ENCODE measurements at places on chromosomes 1 and 21.

DNA sequence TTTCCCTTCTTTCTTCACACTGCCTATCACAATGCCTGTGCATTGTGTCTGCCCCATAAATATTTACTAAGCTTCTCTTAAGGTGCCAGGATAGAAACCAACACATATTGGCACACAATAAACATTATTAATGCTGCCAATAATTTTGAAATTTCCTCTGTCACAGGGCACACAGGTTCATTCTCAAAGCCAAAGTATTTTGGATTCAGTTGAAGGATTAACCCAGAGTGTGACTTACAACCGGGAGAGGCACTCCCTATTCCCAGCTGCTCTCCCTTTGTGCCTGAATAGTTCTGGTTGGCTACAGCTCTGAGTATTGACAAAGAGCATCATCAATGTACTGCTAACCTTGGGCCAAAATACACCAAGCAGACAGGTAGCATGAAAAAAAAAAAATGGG, 46.6 kb upstream of the ATP1A1 start:
- no peak for DNase-seq

GRCh38 chr1:12057382-12057781, 5.7 kb upstream of the TNFRSF8 start:
- DNase-seq = no peak

DNA sequence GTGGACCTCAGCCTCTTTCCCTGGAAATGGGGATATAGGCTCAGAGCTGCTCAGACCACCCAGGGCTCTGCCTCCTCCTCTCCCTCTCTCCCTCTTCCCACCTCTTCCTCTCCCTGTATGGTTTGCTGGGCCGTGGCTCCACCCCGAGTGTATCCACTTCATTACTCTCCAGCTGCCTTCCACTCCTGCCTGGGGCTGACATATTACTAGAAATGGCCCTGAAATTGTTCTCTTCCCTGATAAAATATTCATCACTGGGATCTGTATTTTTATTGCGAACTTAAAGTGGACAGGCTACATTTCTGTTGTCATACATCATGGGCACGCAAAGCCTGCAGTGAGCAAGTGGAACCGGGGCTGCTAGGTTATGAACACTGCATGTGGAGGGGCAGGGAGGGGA, 225.0 kb downstream of the HHAT start:
- DNase-seq = no peak

- DNase-seq = no peak
These were observed 12.1 kb downstream of the DISC1 start for GRCh38 chr1:231638647-231639046.

- DNase-seq = no peak
These were observed 56.1 kb upstream of the TLR5 start for GRCh38 chr1:223199094-223199647.

- no peak for DNase-seq
These were observed 10.5 kb upstream of the TARS2 start for GRCh38 chr1:150476754-150477153.

GRCh38 chr1:42779725-42780124, 5.1 kb upstream of the TMEM269 start:
- no peak for DNase-seq

- no peak for DNase-seq
These were observed 27.5 kb upstream of the GPR88 start for GRCh38 chr1:100510451-100510850.

GRCh38 chr1:234584926-234585325, 25.1 kb downstream of the IRF2BP2 start:
- no peak for DNase-seq

DNA sequence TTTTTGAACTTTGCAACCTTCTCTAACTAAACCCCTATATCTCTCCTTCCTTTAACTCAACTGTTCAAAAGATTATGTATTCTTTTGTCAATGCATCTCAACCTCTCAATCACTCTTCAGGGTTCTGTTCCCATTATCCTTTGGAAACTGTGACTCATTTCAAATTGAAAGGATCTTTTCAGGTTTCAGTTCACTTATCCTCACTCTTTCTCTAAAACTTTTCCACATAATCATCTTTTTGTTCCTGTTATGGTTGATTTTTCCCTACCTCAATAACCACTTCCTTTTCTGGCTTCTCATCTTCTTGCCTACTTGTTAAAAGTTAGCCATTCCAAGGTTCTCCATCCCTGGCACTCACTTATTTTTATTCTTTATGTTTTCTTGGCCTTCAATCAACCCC, 56.2 kb upstream of the NUF2 start:
- no peak for DNase-seq

- no peak for DNase-seq
These were observed 8.1 kb downstream of the SNX7 start for GRCh38 chr1:98669355-98670296.

GRCh38 chr21:43734928-43735229, 15.9 kb downstream of the PDXK start:
- DNase-seq = no peak

DNA sequence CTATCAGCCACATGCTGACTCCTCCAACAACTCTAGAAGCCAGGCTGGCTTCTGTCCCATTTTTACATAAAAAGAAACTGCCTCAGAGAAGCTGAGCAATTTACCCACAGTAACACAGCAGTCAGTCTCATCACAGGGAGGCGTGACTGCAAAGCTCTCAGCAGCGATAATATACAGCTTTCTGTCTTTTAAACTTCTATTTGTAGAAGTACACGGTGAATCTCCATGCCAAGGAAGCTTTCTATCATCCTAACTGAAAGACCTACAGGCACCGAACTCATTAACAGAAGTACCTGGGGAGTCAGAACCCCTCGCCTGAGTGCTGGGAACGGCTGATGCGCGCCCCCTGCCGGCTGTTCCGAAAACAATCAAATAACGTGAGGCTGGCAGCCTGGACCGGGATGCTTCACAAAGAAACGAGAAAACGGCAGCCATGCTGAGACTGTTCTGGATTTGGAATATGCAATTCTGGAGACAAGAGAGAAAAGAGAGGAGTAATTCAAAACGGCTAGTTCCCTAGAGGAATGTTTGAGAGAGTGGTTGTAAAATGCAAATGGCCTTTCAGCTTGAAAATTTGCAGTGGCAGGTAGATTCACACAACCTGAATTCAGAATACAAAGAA, 43.5 kb upstream of the RAB4A start:
- peak; percentile 64 for DNase-seq

DNA sequence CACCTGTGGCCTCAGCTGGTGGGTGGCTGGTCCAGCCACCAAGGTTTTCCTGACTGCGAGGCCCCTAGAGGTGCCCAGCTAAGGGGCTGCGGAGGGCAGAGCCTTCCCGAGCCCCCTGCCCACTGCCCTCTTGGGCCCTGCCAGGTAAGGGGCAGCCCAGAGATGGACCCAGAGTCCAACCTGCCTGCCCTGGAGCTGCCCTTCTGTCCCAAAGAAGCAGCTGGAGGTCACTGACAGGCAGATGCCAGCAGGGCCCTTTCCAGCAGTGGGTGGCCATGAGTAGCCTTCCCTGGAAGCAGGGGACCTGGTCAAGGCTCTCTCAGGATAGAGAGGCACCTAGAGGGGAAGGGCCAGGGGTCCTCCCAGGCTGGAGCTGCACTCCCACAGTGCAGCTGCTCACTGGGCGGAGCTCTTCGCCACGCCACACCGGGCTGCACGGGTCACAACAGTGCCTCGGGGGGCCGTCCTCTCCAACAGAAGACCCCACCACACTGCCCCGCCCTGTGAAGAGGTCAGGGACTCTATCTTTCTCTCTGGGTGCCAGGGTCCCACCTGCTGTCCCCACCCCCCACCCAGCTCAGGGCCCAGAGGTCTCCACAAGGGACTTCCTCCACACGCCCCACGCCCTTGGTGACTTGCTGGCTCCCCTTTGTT, 10.9 kb upstream of the GNB1 start:
- no peak for DNase-seq

GRCh38 chr1:15834406-15835204, 12.9 kb upstream of the SPEN start:
- DNase-seq = peak; percentile 72

GRCh38 chr1:205986292-205986691, 16.9 kb downstream of the RAB7B start:
- no peak for DNase-seq

DNA sequence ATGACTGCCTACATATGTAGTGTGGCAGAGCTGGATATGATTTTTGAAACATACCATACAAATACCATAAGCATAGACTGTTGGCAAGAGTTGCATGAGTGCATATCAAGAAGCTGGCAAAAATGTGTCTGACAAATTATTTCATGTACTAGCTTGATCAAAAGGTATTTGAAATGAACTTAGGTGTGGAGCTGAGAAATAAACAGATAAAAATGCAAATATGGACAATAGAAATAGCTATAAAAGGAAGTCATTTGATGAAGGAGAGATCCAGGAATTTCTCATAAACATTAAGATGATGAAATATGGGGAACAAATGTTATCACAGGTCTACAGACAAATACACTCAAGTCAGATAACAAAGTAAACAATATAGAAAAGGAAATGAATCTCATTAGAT, 609.1 kb downstream of the PTPRC start:
- DNase-seq = no peak

DNA sequence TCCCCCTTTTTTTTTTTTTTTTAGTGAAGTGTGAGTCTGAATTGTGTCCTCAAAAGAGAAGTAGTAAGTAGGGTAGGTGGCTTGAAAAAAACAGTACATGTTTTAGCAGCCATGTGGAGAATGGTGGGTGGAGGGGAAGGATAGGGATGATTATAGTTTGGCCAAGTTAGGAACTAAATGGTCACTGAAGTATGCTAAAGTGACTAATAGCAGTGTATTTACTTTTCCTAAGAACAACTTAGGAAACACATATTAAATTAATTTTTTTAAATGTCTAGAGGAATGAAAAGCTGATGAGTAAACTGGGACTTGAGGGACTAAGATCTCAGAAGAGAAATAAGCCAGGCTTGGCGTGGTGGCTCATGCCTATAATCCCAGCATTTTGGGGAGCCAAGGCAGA, 55.5 kb downstream of the PLA2G4A start:
- DNase-seq = no peak

DNA sequence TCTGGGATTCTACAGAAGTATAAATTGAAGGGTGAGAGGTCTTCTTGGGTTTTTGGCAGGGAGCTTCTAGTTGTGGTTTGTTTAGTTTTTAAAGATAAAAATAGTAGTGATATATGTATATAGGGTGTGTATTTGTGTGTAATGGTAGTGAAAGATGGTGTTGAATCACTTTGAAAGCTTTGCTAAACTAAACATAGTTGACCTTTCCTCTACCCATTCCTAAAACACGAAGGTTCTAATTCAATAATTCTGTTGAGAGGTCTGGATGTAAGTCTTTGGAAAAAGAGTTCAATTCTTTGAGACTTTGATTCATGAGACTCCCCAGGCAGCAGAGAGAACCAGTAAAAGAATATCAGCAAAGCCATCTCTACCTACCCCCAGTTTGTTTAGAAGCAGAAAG, 247.9 kb upstream of the DUSP10 start:
- DNase-seq = no peak

DNA sequence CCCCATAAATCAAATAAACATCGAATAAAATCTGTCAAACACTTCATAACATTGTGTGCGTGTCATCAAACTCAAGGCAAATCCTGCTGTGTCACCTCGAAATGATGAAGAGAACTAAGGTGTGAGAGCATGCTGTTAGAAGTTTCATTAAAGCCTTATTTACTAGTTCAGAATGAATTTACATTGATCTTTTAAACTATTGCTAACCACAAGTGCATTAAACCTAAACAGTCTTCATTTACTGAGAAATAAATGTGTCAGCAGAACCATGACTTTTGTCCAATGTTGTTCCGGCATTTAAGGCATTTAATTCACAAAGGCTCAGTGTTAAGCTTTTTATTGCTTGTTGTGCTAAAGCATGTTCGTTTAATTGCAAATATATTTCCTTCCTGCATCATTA, 474.4 kb downstream of the SETD4 start:
- DNase-seq = no peak

- no peak for DNase-seq
These were observed 27.6 kb downstream of the LDLRAP1 start for GRCh38 chr1:25570798-25571521.

GRCh38 chr21:36347962-36348328, 27.9 kb downstream of the MORC3 start:
- no peak for DNase-seq

DNA sequence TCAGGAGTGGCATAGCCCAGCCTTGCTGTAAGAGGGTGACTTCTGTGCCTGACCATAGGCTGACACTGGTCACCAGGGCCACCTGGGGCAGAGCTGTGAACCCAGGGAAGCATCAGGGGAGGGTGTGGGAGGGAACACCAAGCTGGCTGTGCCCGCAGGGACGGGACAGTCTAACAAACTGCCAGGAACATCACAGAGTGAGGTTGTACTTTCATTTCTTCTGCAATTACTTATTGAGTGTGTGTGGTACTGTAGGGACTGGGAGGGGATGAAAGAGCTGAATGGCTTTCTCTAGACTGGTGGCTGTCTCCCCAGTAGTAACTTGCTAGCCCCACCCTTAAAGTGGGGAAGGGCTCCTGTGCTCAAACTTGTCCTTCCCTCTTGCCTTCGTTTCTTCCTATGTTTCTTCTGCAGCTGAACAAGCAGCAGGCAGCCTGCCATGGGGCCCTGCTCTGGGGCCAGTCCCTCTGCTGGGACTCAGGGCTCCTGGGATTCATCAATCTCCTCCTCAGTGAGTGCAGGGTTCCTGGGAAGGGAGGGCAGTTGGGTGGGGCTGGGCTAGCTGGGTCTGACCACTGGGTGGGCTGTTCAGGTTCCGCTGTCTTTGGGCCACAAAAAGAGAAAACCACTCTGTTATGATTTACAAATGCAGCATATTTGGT, 39.7 kb upstream of the ETV3 start:
- no peak for DNase-seq

DNA sequence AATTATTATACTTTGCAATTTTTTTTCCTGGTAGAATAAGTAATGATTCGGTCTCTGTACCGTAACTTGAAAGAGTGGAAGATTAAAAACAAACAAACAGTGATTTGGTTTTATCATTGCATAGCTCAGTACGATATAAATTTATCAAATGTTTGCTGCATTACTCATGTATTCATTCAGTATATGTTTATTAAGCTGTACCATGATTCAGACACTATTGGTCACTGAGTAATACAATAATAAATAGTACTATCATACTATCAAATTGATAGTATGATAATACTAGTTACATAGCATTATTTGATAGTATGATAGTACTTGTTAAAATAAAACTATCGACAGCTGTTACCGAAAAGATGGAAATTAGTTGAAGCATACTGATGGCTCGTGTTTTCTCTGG, 12.1 kb downstream of the CENPF start:
- no peak for DNase-seq

- no peak for DNase-seq
These were observed 1.5 kb downstream of the AK4 start for GRCh38 chr1:65149351-65150107.

DNA sequence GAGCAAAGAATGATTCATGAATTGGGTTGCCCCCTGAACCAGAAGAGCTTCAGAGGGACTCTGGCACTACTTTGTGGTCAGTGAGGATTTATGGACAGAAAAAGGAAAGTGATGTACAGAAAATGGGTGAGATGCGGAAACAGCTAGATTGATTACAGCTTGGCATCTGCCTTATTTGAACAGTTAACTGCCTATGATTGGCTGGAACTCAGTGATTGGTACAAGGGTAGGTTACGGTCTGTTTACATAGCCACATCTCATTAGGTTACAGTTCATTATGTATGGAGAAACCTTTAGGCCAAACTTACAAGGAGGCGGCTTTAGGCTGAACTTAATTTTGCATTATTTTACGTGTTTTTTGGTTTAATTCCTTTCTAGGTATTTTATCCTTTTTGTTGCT, 29.0 kb upstream of the RHOU start:
- no peak for DNase-seq

GRCh38 chr1:2199042-2199810, 4.7 kb upstream of the FAAP20 start:
- peak; percentile 50 for DNase-seq
